ENCODE measurements at places on chromosomes 12 and 14. TPM values are rescaled to one million over a fixed set of nuclear protein-coding genes. Genes with fewer than 3 reads are reported as not detected.

- no peak for DNase-seq
Measured at GRCh38 chr14:77458249-77458950, 507 bp downstream of the AHSA1 start.

DNA sequence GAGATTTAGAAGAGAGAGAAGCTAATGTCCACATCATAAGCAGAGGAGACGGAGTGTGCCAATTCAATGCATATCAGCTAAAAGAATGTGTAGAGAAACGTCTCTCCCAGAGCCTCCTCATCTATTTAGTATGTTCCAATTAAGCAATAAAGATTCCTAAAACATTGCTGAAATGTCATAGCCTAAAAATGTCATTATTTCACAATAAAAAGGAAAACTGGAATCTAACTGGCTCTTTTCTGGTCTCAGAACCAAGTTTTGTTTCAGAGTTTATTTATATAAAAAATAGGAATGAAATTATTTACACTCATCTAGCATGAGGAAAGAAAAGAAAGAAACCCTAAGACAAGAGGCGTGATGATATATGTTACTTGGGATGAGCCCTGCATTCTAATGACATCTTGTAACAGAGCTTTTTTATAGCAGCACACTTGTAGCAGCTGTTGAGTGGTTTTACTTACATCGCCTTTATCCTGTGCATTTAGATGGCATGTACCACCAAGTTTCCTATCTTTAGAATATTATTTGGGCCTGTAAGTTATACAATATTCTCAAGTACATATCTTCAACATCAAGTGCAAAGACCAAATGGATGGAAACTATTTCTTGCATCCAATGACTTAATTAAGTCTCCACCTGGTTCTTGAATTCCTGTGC lies 266.3 kb upstream of the PRKD1 start:
- no peak for DNase-seq

DNA sequence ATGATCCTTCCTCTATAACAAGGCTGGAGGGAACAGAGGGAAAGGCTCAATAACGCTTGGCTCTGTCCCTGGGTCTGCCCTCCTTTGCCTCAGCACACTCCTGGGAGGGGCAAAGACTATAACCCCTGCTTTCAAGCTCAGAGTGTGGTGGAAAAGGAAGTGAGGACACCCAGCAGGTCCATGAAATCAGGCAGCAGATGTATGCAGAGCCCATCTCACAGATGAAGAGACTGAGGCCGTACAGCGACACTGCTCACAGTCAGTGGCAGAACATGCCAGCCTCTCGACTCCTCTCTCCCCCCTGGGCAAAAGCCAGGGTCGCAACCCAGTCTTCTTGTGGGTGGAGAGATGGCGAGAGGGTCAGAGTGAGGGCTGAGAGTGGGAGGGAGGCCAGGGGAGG lies 39.8 kb downstream of the SLC6A12 start:
- no peak for DNase-seq

DNA sequence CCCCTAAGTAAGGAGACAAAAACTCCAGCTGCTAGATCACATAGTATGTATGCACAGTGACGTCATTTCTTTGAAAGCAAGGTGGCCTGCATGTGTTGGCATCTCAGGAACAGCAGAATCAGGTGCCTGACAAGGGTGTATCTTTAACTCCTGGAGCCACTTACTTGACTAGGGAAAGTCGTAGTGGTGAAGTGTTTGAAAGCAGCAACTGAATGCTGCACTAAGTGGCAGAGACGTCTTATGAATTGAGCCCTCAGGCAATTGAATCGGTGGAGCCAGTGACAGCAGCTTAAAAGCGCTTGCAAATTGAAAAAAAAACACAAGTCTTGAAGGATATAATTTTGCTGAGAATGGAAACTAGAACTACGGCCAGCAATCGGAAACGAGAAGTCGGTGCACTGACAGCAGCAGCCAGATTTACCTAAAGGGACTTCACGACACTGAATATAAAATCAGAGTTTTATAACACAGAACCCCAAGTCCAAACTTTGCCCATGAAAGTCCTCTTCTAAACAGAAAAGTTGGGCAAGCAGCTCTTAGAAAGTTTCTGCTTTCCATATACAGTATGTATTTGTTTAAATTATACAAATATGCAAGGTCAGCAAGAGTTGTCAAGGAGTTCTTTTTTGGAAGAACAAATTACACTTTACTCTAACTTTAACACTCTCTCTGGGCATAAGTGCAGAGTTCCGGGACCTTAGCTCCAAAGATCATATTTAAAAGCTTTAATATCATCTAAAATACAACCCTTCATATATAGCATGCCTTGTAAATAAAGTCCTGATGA lies 1.1 kb downstream of the IGF1 start:
- no peak for DNase-seq

- no peak for DNase-seq
Measured at GRCh38 chr12:6112004-6112403, 12.5 kb downstream of the VWF start.

- no peak for DNase-seq
Measured at GRCh38 chr12:169528-170370, 44.2 kb downstream of the SLC6A12 start.

DNA sequence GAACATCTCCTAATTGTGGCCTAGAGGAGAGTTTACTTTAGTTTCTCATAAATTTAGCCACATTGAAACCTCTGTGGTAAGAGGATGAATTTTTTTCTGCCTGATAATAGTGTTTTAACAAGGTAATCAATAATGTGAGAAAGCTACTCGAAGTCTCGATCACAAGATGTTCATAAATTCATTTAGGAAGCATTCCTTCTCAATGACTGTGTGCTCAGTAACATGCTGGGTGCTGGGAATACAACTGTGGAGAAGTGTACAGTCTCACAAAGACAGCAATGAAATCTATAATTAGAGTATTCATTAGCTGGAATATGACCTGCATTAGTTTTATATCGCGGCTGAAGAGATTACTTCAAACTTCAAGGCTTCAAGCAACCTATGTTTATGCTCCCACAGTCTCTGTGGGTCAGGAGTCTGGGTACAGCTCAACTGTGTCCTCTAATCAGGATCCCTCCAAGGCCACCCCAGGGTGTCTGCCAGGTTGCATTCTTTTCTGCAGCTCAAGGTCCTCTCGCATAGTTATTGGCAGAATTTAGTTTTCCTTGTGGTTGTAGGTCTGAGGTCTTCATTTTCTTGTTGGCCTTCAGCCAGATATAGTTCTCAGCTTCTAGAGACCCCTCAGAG lies 167.6 kb downstream of the ANO4 start:
- no peak for DNase-seq

The ARF3 gene
- 48.9 TPM for total RNA-seq

DNA sequence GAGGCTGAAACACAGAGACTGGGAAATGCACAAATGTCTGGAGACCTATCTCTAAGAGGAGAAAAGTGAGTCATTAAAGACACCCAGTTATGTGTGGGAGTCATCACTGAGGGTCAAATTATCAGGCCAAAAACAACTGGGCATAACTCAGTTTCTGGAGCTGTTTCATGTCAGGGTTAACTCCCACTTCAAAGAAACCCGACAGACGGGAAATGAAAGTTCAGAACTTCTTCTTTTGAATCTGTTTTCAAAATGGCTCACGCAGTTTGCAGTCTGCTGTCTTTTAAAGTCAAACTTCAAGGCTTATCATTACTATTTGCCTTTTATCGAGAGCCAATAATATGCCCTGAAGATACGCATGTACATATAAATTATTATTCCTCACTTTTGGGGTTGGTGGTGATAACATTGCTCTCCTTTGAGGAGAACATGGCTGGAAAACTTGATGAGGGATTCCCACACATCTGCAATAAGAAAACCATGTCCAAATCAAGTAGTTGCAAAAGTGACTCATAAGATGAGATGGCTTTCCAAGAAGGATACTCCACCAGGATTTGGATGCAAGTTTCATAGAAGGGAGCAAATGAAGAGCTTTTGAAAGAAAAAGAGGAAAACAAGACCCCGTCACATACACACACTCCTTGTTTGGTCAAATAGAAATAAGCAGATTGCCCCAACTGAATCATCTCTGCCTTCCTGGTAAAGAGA lies 341.4 kb downstream of the ADAMTS20 start:
- no peak for DNase-seq

The AKAP5 gene
- total RNA-seq = 0.15 TPM

DNA sequence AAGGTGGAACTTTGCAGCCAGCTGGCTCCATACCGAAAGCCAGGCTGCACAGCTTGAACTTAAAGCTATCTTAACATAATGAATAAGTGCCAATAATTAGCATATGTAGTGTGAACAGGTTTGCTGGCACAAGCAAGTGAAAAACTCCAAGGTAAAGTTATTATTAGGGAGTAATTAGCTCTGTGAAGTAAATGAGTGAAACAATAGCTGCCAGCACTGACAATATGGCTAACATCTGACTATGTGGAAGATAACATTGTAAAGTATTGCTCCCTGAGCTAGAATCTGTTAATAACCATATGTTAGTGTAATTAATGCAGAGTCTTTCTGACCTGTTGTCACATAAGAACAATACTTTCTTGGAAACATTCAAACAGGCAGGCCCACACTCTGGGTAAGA lies 246.4 kb downstream of the SOX5 start:
- DNase-seq = no peak

- DNase-seq = no peak
Measured at GRCh38 chr12:131913666-131914065, 15.4 kb upstream of the PUS1 start.

The FAM216A gene
- 5.8 TPM for total RNA-seq

GRCh38 chr12:16583969-16584745 lies 21.8 kb downstream of the LMO3 start:
- no peak for DNase-seq

GRCh38 chr12:26431211-26431610 lies 235.8 kb downstream of the SSPN start:
- no peak for DNase-seq

The KITLG gene
- total RNA-seq = 7.6 TPM

The SDSL gene
- total RNA-seq = 4.1 TPM

GRCh38 chr14:68884031-68885030 lies 91.5 kb upstream of the ZFP36L1 start:
- peak; percentile 65 for DNase-seq

The LRTM2 gene
- not detected for total RNA-seq

GRCh38 chr12:80406253-80406652 lies 37.8 kb upstream of the PTPRQ start:
- DNase-seq = no peak

- DNase-seq = no peak
Measured at GRCh38 chr14:23058654-23059504, 1.6 kb upstream of the CDH24 start.

DNA sequence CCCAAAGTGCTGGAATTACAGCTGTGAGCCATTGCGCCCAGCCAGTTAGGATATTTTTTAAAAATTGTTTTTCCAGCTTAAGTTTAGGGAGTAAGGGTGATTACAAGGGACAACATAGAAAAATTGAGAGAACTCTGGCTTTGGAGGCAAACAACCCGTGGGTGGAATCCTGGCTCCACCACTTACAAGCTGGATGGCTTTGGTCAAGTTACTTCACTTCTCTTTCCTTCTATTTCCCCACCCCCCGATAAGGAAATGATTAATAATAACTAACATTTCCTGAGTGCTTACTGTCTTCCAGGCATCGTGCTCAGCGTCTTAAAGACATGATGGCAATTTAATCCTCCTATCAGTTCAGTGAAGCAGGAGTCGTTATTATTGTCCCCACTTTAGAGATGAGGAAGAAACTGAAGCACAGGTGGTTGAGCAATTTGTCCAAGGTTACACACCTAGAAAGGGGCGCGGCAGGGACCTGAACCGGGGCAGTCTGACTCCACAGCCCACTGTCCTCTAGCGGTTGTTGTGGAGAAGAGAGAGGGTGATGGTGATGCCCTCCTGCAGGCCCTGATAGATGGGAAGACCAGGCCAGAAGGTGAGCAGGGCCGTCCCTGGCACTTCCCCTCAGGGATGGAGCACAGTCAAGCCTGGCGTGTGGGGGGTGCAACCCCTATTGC lies 16.7 kb upstream of the FAIM2 start:
- no peak for DNase-seq

The ADAM20 gene
- total RNA-seq = 0.48 TPM

GRCh38 chr14:94394025-94394493 lies 5.7 kb upstream of the SERPINA1 start:
- DNase-seq = no peak

DNA sequence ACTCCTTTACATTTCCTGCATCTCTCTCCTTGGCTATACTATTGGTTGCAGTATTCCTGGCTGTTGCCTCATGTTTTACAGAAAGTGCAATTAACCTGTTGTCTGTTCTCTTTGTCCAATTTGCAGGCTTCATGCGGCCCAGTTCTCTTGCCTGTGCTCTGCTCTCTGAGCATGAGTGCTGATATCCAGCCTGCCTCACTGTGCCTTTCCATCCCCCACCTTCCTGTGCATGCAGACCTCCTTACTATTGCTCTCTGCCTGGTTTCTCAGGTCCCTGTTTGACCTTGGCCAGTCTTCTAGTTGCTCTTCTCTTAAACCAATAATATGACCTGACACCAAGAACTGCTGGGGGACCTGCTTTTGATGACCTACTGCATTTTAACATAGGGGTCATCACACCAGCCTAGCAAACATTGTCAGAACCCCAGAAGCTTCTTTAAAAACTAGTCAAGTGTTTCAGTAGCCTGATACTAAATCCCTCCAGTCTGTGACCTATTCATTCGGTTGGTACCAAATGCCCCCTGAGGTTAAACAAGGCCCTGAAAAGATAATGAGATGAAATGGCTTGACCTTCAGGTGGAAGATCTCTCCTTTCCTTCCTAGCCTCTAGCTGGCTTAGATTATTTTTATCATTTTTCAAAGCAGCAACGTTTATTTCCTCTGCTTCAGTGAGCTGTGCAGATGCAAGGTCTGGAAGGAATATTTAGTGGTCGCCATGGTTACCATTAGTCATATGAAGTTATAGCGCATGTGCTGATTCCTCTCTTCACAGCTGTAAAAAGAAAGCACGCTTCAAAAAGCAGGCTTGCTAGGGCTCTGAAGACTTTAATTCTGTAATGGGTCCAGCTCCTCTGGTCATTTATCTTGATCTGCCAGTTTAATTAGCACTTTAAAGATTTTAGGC lies 216.5 kb downstream of the PHLDA1 start:
- peak; percentile 55 for DNase-seq

DNA sequence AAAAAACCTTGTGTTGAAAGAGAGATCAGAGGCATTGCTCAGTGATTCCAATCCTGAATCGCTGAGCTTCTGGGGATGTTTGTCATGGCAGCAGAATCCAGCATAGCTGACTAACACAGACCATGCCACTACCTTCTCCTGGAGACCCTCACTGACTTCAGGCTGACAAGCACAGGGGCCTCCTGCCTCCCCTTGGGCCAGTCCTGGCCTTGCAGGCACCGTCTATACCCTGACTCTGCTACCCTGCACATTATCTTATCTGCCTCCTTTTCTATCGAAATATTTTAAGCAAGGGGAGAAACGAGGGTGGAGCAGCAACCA lies 139.8 kb downstream of the KIF26A start:
- DNase-seq = no peak

The NYNRIN gene
- 9.0 TPM for total RNA-seq

DNA sequence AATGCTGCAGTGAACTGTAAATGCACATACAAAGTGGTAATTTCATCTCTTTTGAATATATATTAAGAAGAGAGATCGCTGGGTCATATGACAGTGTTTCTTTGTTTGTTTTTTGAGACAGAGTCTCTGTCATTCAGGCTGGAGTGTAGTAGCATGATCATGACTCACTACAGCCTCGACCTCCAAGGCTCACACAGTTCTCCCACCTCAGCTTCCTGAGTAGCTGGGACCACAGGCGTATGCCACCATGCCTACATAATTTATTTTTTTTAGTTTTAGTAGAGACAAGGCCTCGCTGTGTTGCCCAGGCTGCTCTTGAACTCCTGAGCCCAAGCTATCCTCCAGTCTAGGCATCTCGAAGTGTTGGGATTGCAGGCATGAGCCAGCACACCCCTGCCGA lies 62.4 kb upstream of the ACSS3 start:
- DNase-seq = no peak

- DNase-seq = no peak
Measured at GRCh38 chr12:130805635-130806034, 33.4 kb downstream of the STX2 start.

The RPGRIP1 gene
- total RNA-seq = 0.34 TPM

The MAP3K9 gene
- 1.8 TPM for total RNA-seq

Measured in heart right ventricle (tissue), 16 donors.